ENCODE measurements at places on chromosomes 2 and 18.

DNA sequence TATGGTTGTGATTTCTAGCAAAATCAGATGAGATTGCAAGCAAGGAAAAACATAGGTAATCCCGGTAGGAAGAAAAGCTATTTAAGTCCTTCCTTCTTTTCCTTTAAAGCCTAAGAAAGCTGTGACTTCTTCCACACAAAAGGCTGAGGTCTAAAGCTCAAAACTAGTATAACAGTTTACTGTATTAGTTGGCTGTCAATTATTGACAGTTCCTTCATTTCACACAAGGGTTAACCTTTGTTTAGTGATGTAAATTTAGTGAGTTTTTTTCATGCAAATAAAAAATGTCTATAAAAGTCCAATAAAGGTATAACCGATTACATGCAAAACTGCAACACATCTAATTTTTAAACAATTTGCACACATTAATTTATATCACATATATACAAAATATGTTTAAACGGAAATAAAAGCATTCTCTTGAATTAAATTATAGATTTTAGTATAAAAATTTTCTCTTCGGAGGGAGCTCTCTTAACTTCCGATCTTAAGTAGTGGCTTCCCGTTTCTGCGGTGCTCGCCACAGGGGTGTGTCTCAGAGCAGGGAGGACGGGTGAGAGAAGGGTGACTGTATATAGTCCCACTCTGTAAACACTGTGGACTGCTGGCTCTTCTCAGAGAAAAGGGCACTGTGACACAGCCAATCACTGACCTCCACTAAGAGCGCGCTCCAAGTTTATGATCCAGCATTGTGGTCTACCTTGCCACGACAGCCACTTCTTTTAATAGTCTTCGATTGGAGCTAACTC lies 33.4 kb downstream of the TTR start:
- DNase-seq, result no peak

- no peak for DNase-seq
Observed at GRCh38 chr2:176508374-176508773, 239.1 kb downstream of the MTX2 start.

- no peak for DNase-seq
Observed at GRCh38 chr2:219423652-219424377, 5.6 kb downstream of the DES start.

DNA sequence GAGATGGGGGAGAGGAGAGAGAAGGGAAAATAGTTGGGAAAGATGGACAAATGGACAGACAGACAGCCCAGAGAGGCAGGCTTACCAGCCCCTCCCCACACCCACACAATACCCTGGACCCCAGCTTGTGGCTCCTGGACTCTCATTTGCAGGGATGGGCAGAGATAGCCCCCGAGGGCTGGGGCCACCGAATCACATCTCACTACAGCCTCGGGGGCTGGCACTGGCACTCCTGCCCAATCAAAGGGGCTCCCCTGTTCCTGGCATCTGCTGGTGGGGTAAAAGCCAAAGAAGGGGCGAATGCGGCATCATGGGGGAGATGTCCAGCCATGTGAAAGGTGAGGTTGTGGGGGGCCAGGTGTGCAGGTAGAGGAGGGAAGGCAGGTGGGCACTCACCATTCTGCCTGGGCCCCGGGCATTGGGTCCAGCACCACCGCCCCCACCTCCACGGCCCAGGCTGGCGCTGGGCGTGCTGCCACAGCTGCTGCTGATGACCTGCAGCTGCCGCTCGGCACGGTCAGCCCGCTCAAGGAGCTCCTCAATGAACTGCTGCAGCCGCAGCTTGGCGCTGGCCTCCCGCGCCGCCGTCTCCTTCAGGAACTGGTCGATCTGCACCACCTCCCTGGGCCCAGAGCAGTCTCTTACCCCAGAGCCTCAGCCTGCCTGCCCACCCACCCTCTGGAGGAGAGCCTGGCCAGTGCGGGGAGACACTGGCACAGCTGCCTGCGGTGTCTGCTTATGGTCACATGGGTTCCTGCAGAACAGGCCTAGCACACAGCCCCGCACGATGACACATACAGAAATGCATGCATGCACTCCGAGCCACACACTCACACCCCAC lies 18.0 kb downstream of the FBXO41 start:
- no peak for DNase-seq

DNA sequence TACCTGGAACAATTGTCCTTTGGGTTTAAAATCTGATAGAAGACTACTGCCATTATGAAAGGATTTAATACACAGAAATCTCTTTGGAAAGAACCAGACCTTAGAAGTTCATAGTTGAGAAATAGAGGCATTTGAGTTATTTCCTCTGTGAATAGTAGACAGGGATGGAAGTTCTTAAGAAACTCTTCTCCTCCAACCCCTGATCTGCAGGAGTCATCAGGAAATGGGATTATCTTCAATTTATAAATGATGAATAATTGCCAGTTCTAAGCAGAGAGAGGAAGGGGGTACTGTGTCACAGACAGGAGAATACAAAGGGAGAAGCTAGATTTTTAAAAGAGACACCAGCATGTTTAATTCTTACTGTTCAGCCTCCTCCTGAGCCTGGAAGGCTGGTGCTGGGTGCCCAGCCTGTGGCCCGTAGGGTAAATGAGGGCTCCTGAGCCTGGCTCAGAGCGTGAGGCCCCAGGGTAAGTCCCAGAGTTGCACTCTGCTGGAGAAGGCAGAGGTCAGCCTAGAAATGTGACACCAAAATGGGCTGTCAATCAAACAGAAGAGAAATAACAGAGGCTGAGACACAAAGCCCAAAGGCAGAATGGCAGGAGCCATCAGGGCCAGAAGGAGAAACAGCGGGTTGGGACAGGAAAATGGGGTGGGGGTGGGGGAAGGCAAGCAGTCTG lies 58.2 kb upstream of the PKDCC start:
- DNase-seq, result no peak

DNA sequence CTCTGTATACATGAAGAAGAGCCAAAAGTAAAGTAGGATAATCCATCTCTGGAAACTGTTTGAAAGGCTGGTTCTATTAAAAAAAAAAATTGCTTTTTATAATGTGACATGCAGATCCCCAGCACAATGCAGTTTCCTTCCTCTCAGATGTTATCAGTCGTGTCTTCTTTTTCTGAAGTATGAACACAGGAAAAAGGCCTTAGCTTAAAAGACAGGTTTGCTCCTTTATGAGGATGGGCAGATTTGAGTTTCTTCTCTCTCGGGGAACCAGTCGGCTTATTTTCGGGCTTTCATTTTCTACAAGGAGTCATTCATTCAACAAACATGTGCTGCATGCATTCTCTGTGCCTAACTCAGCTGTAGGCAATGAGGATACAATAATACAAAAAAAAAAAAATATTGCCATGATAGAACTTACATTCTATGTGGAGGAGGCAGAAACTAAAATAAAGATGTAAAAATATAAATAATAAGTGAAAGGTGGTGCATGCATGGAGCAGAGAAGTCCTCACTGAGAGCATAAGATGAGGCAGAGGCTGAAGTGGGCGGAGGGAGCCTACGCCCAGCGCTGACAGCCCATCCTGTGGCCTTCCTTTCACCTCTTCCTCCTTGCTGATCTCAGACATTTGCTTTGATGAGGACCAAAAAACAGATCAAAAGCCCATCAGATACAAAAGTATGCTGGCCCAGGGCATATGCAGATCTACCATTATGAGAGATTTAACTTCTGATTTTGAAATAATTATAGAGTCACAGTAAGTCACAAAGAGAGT lies at the start of gene CD226:
Gene CD226, minus strand, starts transcription at position 513 of the 773 bp plus-strand sequence. Its CDS starts 467 bp downstream, at position 46.
- no peak for DNase-seq

DNA sequence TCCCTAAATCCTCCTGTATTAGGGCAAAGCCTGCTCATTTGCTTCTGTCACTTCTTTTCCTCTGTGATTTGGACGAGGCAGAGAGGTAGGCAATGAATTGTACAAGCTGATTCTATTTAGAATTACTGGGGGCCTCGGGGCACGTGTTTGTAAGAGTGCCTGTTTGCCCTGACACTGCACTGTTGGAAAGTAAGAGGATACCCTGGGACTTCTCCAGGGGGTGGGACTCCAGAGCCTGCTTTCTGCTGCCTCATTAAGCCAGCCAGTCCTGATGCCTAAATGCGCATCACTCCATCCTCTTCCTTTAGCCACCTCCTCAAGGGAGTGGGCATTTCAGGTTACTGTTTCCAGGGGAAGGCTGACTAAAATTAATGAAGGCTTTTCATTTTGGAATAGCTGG lies 134.3 kb downstream of the TDRD15 start:
- DNase-seq, result no peak

GRCh38 chr2:225464346-225465025 lies 65.0 kb downstream of the NYAP2 start:
- DNase-seq, result no peak

GRCh38 chr2:177119099-177119498 lies 93.5 kb upstream of the HNRNPA3 start:
- no peak for DNase-seq

DNA sequence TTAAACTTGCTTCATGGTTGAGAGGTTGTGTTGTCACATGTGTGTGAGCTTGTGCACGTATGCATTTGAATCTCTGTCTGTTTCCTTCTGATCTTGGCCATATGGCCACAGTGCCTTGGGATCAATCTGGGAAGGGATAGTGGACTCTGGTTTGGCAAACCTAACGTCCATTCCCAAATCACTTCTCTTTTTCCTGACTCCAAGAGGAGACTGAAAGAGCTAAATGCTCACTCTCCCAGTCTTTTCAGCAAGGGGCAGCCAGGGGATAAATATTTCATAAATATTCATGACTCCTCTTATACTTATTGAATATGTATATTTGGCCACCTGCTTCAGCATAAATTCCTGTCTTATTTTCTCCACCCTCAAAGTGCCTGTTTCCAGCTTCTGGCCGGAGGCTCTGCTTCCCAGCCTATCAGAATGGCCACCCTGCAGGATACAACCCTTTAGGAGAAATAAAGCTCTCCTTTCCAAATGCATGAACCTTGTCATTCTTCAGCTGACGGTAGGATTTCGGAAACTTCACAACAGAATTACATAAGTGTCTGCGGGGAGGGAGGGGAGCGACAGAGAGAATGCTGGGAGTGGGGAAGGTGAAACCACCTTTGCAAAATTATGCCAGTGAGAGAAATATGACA lies 112.2 kb upstream of the COPS8 start:
- no peak for DNase-seq

DNA sequence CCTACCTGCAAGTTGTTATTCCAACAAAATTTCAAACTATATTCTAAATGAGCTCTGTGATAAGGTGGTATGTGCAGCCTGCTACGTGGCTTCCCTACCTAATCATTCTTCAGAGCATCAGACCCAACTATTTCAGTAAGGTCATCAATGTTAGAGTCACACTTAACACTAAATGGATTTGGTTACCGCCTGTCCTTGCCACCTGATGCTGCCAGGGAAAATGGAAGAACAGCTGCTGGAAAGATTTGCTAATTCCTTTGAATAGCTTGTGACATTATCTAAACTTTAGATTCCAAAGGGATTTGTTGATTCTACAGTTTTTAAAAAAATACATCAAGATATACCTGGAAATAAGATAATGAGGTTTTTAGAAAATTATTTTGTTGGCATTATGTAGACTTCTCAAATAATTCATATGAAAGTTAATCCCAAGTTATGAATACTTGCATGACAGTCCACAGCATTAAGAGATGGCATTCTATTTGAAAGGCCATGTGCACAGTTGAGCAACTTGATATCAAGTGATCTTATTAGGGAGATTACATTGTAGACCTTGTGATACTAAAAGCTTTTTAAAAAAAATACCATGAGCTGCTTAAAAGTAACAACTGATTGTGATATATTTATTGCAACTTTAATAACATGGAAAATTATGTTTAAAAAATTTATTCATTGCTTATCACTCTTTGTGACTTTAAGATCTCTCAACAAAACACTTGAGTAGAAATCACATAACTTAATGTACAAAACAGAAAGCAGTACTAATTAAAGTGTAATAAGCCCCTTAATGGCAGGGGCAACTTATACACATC lies 98.3 kb upstream of the UGP2 start:
- no peak for DNase-seq

GRCh38 chr18:1511619-1512311 lies 607.1 kb downstream of the ADCYAP1 start:
- no peak for DNase-seq

DNA sequence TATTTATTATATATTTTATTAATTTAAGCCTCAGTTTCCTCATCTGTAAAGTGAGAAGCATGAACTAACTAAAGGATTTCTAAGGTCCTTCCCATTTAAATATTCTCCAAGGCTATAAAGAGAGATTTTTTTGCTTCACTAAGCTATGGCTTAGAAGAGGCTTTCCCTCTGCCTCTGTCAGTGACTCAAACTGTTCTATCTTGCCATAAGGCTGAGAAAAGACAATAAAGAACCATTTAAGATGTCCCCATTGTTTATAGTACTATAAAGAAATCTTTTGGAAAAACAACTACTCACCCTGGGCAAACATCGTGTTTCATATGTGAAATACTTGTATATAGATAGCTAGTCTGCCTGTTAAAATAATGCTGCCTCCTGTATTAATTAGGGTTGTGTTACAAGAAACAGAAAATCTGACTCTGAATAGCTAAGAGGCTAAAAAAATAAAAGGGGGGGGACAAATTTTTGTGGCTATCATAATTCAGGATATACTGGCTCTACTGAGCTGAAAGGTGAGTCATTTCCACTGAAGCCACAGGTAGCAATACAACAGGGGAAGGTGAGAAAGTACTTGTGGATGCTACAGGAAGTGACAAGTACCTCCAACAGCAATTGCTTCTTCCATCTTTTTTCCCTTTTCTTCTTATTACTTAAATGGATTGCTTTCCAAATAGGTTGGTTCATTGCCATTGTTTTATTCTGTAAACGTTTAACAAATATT lies 25.4 kb downstream of the EPHA4 start:
- no peak for DNase-seq

GRCh38 chr2:8526403-8526696 lies 155.5 kb upstream of the ID2 start:
- no peak for DNase-seq

- DNase-seq, result no peak
Observed at GRCh38 chr2:65370387-65371073, 61.9 kb downstream of the SPRED2 start.

GRCh38 chr18:48090702-48091101 lies 160.2 kb upstream of the SMAD2 start:
- DNase-seq, result no peak

DNA sequence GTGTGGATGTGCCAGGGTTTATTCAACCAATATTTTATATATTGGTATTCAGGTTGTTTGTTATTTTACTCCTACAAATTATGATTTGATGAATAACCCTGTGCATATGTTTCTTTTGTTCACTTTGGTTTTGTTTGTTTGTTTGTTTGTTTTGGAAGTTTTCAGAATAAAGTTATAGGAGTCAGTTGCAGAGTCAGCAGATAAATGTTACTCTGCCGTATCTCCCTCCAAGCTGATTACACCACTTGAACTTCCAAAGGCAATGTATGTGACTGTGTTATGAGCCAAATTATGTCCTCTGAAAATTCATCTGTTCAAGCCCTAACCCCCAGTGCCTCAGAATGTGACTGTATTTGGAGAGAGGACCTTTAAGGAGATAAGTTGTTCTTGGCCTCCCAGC lies 497.5 kb downstream of the TNS1 start:
- DNase-seq, result no peak

DNA sequence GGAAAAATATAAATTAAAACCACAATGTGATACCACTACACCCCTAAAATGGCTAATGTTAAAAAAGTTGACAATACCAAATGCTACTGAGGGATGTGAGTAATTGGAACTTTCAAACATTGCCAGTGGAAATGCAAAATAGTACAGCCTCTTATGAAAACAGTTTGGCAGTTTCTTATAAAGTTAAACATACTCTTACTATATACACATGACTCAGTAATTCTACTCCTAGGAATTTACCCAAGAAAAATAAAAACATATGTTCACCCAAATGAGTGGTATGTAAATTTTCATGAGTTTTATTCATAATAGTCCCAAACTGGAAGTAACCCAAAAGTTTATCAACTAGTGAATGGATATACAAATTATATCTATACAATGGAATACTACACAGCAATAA lies 228.0 kb downstream of the CYP26B1 start:
- no peak for DNase-seq

- no peak for DNase-seq
Observed at GRCh38 chr18:31356025-31356424, 20.6 kb upstream of the DSG4 start.
